ENCODE measurements at places on chromosomes 1 and 21.

- DNase-seq = no peak
These were observed 2.8 kb downstream of the PERM1 start for GRCh38 chr1:978835-979743.

- peak; percentile 2 for DNase-seq
These were observed 190.9 kb upstream of the ADGRL4 start for GRCh38 chr1:79197421-79197820.

DNA sequence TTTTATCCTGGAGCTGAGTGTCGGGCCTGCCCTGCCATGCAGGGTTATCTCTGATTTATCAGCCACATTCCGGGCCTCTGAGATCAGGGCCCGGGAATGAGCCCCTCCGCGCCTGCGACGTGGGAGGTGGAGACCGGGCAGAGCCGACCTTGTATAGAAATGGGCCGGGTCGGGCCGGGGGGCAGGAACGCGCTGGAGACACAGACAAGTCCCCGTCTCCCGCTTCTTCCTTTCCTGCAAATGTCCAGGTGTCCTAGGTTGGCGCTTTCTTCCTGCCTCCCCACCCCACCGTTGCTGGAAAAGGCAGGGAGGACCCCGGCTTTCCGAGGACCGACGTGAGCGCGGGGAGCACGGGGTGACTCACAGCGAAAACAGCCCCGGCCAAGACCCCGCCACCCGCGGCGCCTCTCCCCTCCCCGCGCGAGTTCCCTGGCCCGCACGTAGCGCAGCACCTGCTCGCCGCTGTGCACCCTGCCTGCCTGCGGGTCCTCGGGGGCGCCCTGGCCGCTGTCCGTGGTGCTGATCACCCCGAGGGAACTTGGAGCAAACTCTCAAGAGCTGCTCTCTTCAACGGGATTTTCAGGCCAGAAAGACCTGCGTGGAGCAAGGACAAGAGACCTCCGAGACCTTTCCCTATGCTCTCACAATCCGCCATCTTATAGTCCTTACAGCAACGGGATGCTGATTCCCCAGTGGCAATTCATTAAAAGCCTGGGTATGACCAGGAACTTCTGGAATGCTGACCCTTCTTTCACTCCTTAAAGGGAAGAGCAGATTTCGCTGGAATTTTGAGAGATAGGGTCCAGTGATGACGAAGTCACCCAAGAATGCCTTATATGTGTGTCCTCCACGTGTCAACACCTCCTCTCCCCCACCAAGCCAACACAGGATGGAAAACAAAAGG, 475 bp upstream of the NPPB start:
- DNase-seq = peak; percentile 39

GRCh38 chr1:177219554-177220458, 49.0 kb downstream of the BRINP2 start:
- DNase-seq = no peak

Measured in HFFc6 (cell line).